Activated naive CD4-positive, alpha-beta T cell treated with anti-CD3 and anti-CD28 coated beads, Interleukin-2, amount 50 U/mL, for 72 hours (primary cell): ENCODE measurements at places on chromosomes 4 and X.

GRCh38 chr4:25908491-25908901 is 5.5 kb upstream of the SMIM20 start:
- no peak for DNase-seq

GRCh38 chr4:110798687-110799086 is 175.8 kb upstream of the PITX2 start:
- DNase-seq = no peak

DNA sequence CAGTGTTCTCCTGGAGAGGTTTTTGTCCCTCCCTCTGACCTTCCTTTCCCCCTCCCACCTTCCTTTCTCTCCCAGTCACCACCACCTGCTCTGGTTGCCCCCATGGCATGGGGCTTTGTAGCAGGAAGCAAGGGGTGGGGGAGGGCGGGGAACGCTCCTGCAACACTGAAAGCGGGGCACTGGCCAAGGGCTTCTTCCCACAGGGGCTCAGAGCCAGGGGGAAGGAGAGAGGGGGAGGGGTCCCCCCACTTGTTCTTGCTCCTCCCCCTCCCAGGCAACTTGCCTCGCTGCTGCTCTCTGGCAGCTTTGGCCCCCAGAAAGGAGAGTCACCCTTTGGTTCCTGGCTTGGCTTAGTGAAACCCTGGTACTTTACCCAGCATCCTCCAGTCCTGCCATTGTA is 48.4 kb downstream of the BCORL1 start:
- DNase-seq = no peak

DNA sequence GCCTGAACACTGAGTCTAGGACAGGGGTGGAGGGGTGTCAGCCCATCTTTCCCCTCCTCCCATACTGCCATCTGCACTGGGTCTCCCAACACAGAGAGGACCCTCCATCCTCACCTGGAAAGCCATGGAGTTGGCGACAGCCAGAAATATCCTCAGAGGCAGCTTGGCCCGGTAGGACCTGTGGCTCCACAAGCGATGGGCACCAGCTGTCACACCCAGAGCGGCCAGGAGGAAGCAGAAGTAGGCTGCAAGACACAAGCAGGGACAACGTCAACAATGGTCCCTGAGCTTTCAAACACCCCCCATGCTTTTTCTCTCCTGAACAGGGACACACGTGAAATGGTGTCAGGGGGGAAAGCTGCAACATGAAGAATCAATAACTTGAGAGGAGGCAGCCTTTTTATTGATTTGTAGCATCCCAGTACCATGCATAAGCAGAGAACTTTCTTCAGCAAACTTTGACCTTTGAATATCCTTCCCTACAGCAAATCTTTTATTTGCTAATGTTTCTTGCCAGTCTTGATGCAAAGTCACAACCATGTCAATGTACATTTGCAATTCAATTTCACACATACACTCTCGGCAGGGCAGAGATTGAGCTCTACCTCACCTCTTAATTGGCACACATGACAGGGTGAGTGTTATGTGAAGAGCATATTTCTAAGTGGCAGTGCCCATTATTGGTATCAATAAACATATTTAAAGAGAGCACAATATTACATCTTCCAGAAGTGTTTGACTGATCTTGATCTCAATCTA is 93.2 kb downstream of the SCD5 start:
- DNase-seq = no peak

- DNase-seq = peak; percentile 60
Measured at GRCh38 chr4:3302173-3302785, 9.5 kb downstream of the RGS12 start.

DNA sequence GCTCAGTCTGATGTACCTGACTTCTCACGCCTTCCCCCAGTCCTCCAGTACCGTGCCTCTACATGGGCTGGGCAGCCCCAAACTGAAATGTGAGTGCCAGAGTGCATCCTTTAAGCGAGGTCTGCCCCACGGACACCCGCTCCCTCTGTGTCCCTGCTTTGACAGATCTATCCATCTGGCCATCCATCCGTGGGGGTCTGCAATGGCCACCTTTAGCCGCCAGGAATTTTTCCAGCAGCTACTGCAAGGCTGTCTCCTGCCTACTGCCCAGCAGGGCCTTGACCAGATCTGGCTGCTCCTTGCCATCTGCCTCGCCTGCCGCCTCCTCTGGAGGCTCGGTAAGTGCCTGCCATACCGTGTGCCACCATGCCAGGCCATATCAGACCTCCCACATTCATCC is 827 bp downstream of the PORCN start:
- no peak for DNase-seq

DNA sequence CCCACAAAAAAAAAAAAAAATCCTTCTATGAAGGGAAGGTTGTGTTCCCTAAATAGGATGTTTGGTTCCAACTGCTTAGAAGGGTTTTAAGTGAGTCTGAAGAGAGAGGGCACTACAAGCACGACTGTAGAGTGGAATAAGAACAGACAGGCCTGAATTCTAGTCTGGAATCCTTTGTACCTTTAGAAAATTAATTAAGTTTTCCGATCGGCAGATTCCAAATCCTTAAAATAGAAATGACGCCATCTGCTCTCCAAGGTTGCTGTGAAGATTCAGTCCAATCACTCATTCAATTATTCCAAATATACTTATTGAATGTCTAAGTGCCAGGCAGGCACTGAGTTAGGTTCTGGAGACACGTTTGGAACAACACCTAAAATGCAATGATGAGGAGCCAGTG is 3.8 kb downstream of the HS3ST1 start:
- no peak for DNase-seq

GRCh38 chrX:16239211-16239610 is 71.9 kb downstream of the MAGEB17 start:
- no peak for DNase-seq

DNA sequence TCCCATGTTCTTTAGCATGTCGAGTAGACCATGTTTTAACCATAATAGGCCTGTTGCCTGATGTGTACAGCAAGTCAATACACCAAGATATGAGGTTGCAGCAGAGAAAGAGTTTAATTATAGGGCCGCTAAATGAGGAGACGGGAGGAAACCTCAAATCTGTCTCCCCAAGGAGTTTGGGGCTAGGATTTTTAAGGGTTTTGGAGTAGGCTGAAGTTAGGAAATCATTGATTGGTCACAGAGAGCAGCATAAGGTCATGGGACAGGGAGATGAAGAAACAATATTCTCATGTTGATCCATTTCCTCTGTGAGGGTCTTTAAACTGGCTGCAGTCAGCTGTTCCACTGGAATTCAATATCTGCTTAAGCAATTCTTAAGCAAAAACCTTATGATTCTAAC is 160.2 kb upstream of the GALNT7 start:
- DNase-seq = no peak

GRCh38 chr4:54973784-54974183 is 151.6 kb downstream of the KDR start:
- DNase-seq = no peak

DNA sequence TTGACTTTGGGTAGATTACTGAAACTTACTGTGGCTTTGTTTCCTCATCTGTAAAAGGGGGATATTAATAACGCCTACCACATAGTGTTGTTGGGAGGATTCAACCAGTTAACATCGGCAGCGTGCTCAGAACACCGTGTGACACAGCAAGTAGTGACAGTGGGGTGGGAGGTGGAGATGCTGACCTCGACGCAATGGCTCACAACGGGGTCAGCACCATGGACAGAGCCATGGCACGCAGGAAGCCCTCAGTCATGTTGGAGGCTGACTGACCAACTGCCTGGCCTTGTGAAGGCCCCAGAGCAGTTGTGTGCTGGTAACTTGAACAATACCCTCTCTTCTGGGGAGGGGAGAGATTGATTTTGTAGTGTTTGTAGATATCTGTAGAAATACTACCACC is 93.2 kb downstream of the WFS1 start:
- DNase-seq = no peak

DNA sequence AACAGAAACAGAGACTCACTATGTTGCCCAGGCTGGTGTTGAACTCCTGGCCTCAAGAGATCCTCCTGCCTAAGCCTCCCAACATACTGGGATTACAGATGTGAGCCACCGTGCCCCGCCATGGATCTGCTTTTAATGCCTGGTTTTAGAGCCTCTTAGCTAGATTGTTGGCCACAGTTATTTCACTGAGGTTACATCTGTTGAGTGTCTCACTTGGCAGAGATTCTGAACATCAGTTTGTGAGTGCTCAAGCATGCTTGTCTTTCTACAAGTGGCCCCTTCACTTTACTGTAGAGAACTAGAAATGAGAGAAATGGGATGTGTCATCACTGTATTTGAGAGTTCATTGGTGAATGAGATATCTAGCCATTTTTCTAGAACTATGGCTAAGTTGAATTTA is 218.5 kb downstream of the APBB2 start:
- DNase-seq = no peak

- no peak for DNase-seq
Measured at GRCh38 chr4:106287353-106287969, 28.5 kb downstream of the TBCK start.

DNA sequence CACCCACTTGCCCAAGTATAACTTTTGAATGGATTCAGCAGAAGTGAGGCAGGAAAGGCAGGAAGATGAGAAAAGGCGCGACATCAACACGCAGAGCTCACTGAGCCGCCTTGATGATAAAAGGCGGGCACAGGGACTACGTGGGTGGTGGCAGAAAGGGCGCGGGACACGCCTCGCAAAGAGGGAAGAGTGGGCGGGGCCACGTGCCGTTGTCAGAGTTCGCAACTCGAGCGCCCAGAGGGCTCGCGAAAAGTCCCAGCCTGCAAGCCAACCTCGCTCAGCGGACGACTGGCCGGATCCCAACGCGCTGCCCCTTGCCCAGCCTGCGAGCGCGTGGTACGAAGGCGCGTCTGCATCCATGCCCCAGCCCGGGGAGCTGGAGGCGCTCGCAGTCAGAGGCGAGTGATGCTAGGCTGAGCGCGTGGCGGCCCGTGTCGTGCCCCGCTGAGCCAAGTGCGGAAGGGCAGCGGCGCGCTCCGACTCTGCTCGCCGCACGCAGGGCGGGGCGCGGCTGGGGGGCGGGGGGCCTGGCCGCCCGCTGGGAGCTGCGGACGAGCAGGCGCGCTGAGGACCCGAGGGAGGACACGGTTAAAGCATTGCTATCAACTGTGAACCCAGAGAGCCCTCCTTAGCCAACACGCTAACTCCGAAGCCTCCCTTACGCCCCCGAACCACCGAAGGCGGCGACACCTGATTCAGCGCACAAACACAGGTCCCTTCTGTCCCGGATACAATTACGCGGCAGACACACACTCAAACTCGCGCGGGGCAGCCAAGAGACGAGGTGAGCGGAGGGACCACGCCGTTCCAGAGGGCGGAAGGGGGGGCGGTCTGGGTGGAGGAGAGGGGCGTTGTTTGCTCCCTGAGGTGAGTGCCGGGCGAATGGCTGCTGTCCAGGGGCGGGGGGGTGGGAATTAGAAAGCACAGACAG is at the start of gene UGT8:
TSS of gene UGT8 (plus strand) at position 617 of the 931 bp plus-strand sequence. CDS start 24,074 bp downstream, outside the sequence.
- peak; percentile 29 for DNase-seq

DNA sequence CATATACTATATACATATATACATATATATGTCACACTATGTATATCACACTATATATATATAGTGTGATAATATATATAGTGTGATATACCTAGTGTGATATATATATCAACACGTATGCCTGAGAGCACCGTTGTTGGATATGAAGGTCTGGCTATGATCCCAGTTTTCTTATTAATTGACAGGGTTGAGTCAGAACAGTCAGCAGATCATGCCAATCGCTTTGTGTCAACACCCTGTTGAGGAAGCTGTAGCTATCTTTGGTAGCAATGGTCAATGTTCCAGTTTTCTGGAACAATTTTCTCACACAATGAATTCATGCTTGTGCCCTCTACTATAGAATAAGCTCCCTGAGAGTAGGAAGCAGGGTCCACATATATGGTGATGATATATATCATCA is 496.0 kb upstream of the AGA start:
- DNase-seq = no peak

DNA sequence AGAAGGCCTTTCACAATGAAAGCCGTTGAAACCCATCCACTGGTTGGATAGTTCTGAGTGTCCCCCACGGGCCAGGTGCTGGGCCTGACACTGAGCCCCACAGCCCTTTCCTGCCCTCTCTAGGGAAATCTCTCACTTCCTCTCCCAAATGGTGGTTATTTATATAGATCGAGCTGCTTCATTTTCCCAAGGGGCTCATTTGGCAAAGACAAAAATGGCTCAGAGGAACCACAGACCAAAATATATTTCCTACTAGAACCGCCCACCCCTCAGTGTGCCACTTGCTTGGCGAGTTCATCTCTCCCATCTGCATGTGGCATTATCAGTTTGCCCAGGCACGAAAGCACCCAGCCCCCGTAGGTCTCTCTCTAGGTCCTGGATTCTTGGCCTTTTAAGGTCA is 53.3 kb upstream of the STIM2 start:
- DNase-seq = no peak

DNA sequence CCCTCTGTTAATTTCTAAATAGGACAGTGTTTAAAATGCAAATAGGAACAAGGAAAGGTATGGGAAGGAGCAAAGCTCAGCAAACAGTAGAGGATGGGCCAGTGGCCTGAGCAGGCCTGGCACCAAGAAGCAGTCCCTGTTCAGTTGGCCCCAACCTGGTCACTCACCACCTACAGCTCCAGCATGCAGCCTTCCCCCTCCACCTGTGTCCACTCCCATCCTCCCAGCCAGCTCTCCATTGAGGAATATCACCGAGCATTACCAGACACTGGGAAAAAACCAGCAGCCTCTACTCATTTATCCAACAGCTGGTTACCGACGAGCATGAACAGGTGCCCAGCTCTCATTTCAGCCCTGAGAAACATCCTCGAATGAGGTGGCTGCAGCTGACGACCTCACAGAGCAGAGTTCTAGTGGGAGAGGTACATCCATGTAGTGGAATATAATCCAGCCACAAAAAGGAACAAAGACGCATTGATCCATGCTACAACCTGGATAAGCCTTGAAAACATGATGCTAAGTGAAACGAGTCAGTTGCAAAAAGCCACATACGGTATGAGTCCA is 25.6 kb downstream of the CD99L2 start:
- no peak for DNase-seq

DNA sequence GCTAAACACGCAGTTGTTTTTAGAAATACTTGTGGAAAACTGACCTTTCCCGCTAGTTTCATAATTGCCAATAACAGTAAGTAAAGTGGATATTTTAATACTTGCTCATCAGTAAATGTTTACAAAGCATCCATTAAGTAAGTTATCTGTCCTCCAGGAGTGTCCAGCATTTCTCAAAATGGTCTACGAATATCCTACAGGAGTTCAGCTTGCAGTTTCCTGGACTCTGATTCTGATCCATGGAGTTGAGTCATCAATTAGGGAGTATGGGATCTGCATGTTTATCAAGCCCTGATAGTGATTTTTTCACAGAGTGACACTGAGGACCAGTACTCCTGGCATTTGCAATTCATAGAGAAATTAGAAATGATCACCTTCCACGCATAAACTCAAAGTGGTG is 325.2 kb upstream of the AADAT start:
- DNase-seq = no peak

GRCh38 chr4:27366104-27366823 is 505.6 kb downstream of the STIM2 start:
- no peak for DNase-seq

- DNase-seq = no peak
Measured at GRCh38 chr4:76705472-76705871, 192.5 kb downstream of the SOWAHB start.

- no peak for DNase-seq
Measured at GRCh38 chrX:143025628-143026027, at the start of gene SPANXN4. SPANXN4 (plus strand) TSS chrX:143025928; CDS start chrX:143026015, 87 bp downstream.
